ENCODE measurements at places on chromosomes 11 and 22.

- no peak for DNase-seq
Measured at GRCh38 chr11:130548491-130548833, 100.0 kb downstream of the ADAMTS15 start.

- no peak for DNase-seq
Measured at GRCh38 chr11:12922418-12922817, 86.7 kb upstream of the RASSF10 start.

DNA sequence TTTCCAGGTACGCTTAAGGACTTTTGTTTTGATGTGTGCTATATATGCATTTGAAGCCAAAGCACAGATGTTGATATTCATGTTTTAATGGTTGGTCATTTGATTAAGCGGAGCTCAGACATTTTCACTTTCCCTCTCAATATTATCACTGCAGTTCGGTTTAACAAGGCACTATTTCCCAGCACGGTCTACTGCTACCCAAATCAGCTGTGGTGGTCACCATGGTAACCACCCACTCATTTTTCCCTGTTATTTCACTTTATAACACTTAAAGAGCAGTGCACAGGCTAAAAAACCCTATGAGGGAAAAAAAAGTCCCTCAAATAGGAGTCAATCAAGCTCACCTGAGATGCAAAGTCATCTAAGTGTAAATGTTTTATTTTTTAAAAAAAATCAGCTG lies 439.6 kb upstream of the CCDC90B start:
- DNase-seq: no peak

DNA sequence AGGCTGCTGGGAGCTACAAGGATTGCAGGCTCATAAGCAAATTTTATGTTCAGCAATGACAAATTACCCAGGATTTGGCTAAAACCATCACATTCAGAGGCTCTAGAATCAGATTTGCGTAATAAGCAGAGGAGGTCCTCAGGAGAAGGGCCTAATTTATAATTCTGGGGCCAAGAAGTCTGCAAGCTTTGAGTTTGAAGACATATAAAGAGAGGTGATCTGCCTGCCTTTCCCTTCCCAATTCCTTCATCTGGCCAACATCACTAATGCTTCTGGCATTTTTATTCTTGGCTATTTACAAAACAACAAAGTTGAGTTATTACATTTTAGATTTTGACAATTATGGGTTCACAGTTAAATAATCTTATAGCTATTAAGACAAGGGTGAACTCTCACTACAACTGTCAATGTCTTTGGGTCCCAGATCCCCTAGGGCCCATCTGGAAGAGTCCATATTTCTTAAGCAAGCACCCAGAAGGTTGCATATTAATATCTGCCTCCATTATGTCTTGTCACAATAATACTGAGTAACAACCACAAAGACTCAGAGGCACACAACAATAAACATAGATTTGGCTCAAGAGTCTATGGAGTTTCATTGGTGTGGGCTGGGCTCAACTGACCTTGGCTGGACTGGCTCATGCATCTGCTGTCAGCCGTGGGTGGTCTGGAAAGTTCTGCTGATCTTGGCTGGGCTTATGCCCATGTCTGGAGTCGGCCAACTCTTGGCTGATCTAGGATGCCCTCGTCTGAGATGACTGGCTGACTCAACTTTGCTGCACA lies 67.2 kb upstream of the CD82 start:
- DNase-seq: no peak

GRCh38 chr11:44300844-44301563 lies 8.9 kb downstream of the ALX4 start:
- DNase-seq: no peak

DNA sequence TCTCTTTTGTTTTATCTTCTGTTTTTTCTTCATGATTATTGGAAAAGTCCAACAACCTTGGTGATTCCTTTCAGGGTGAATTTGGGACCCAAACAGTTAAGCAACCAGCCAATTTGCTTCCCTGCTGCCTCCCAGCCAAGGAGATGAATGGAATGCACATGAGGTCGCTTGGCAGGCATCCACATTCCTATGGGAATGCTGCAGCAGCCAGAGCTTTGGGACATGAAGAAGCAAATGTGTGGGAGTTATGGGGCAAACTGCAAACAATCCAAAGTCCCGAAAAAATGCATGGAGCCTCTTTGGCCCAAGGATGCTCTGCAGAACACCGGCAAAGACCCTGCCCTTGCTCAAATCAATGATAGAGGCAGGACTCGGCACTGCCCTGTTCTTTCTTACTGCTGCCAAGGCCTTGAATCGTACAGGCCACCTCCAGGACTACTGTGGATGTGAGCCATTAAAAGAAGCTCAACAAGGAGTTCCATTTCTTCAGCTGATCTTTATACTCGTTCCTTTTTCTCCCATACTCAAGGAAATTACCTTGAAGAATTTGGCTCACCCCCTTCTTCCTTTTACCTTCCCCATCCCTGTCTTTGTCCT lies 117.3 kb upstream of the TEAD1 start:
- no peak for DNase-seq
